ENCODE measurements at places on chromosomes 1 and 21.

GRCh38 chr1:40592107-40592803, 60.8 kb downstream of the ZNF684 start:
- DNase-seq = peak; percentile 56

DNA sequence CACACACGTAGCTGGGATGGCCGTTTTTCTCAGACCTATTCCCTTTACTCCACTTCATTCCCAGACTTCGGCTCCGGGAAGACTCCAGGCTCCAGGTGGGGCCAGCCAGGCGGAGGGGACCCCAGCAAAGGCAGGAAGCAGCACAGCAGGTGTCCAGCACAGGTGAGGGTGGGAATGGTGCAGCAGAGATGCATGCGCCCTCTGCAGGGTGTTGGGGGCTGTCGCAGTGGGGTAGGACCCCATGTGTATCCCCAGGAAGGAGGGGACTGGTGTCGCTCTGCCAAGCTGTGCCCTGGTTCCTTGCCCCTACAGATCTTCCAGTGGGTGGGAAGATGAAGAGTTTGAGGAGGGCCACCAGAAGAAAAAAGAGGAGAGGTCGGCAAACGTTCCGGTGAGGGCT, 5.3 kb downstream of the TTC24 start:
- no peak for DNase-seq

GRCh38 chr21:31545036-31545435, 114.5 kb upstream of the SOD1 start:
- no peak for DNase-seq

DNA sequence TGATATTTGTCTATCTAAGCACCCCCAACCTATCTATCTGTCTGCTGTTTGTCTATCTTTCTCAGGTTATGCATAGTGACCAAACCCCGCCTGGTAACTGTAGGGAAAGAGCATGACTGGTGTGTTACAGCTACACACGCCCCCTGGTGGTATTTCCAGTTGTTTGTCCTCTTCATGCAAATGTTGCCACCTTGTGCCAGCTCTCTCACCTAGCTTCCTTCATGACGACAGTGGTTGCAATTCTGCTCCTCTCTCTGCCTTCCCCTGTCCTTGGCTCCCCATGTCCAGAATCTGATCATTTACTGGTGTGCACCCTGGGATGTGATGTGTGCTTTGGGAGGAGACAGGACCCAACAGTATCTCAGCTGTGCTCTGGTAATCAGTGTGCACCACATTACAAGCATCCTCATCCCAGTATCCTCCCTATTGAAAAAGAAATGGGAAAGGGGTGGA, 8.1 kb upstream of the INKA2 start:
- DNase-seq = peak; percentile 89

DNA sequence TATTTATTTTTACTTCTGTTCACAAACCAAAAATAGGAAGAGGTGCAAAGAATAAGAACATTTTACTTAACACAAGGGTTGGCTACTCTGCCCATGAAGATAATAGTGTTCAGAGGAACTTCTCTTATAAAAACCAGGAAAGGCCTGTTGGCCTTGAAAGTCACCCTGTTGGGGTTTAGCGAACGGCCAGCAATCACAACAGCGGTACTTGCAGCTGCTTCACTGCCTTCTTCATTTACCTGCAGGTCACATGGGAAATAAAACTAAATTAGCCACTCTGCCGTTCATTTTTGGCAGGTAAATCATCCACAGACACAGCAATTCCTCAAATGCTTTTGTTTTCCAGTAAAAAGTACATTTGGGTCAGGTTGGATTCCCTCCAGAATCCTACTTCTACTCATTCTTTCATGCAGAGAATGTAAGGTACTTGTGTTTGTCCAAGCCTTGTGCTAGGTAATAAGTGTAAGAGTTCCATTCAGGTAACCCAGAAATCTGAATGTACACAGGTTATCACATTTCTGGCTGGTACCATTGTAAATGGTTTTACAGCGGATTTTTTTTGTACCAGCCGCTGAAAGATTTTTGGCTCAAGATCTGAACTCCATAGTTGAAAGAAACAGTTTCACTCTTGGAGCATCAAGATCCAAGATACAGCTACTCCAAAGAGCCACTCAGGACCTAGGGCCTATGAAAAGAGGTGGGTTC, 13.1 kb downstream of the SERPINC1 start:
- no peak for DNase-seq

DNA sequence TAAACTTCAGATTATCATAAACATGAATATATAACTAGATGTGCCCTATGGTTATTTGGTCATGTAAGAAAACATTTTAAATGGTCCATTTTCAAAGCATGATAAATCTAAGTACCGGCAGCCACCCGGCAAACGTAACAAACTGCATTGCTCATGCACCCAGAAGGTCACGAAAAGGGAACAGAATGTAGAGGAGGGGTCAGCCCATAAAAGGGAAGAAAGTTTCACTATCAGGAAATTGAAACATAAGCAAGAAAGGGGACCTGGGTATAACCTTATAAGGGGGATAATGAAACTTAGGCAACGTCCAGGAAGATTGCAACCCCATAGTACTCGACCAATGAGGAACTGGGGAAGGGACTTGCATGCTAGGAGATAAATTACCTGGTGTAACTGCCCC, 421.2 kb upstream of the ZRANB2 start:
- no peak for DNase-seq
